ENCODE measurements at places on chromosomes 1 and 21.

DNA sequence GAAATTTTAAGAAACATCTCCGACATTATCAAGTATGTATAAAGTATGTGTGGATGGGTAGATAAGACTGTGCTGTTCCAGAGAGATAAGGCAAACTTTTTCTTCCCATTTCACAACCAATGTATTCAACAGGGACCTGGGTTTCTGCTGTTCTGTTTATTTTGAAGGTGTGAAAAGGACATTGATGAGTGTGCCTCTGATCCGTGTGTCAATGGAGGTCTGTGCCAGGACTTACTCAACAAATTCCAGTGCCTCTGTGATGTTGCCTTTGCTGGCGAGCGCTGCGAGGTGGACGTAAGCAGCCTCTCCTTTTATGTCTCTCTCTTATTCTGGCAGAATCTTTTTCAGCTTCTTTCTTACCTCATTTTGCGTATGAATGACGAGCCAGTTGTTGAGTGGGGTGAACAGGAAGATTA is 174.0 kb downstream of the CRB1 start:
- DNase-seq, result no peak

DNA sequence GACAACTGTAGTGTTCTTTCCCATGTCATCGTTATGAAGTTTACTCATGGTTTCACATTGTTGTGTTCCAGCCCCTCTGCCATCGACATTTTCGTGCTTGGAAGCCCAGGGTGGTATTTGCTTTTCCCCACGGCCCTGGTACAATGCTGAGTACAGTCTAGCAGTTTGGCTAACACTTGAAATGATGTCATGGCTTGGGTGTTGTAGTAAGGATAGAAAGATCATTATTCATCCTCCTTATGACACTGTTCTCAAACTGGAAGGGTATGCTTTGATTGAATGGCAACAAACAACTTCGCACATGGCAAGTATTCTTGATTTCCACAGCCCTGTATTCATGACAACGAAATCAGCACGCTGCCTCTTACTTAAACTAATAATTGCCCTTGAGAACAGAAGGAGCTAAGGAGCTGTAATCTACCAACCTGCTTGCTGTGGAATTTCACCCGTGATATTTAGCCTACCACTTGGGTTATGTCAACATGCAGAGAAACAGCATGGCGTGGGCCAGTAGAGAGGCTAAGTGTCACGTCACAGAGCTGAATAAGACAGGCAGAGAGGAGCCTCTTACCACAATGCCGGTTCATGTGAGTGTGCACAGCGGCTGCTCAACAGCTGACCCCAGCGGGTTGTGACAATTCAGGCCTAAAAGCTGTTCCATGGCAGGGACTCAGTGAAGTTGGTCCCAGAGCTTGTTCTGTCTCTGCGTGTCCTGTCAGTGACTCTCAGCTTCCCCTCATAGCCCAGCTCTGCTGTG is 73.9 kb downstream of the KCNJ6 start:
- no peak for DNase-seq

- DNase-seq, result no peak
Observed at GRCh38 chr1:31855038-31855845, 39.4 kb upstream of the SPOCD1 start.

- DNase-seq, result no peak
Observed at GRCh38 chr1:211781260-211781659, 49.3 kb downstream of the LPGAT1 start.

GRCh38 chr1:151616505-151616849 is 4.6 kb downstream of the SNX27 start:
- no peak for DNase-seq

DNA sequence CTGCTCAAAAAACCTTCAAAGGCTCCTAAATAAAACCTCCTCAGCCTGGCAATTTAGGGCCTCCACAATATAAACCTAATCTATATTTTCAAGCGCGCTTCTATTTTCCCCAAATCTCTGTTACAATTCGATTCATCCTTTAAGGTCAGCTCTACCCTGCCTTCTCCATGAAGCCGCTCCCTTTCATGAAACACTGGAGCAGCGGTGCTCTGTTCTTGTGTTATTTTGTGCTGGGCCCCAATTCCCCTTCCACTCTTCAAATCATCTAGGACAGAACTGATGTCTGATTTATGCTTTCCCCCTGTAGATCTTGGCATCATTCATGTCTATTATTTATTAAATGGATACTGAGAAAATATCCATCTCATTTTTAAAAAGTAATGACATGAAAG is 6.9 kb downstream of the ERRFI1 start:
- DNase-seq, result no peak

Measured in activated T-helper 1 cell treated with Interleukin-2 at 50 U/mL for 16 hours (primary cell).